ENCODE measurements at places on chromosomes 11 and 22.

GRCh38 chr11:64371201-64371600 lies 12.2 kb downstream of the RPS6KA4 start:
- no peak for DNase-seq

DNA sequence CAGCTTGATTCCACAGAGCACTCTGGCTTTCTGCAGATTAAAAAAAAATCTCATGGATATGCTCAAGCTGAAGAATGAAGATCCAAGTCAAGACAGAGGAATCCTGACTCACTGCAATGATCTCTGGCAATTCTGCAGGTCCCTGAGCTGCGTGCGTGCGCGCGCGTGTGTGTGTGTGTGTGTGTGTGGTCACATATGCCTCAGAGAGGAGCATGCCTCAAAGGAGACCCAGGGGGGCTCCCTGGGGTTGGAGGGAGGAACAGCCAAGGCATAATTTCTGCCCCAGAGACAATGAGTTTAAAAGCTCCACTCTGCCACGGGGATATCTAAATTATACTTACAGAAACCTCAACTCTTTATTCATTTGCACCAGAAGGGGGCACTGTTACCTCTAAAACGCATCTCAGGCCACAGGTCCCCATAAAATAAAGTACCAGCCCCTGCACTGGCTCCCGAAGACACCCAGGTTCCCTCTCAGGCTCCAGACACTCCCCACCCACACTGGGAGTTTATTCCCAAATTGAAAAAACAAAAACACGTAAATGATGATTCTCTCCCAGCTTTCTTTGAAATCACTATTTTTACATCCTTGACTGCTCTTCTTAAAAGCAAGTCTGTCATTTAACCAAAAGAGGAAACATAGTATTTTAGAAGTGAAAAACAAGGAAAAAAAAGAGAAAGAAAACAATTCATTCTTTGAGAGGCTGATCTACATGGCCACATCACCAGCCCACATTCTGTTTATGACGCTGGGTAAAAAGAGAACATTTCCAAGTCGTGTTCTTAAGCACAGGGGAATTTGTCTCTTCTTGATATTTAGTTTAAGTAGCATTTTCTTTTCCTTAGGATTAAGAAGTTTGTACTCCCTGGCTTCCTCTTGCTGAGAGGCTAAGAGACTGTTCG lies 401.0 kb downstream of the LARGE1 start:
- DNase-seq: no peak

DNA sequence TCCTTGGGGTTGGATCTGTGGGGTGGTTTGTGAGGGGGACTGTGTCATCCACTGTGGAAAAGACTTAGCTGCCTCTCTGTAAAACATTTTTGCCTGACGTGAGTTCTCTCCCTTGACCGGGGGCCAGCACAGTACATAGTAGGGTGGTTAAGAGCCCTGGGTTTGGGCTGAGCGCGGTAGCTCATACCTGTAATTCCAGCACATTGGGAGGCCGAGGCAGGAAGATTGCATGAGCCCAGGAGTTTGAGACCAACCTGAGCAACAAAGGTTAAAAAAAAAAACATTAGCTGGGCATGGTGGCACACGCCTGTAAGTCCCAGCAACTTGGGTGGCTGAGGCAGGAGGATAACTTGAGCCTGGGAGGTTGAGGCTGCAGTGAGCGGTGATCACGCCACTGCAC lies 74.7 kb upstream of the WNT7B start:
- no peak for DNase-seq

GRCh38 chr11:10686311-10686710 lies 7.2 kb downstream of the IRAG1 start:
- DNase-seq: no peak

DNA sequence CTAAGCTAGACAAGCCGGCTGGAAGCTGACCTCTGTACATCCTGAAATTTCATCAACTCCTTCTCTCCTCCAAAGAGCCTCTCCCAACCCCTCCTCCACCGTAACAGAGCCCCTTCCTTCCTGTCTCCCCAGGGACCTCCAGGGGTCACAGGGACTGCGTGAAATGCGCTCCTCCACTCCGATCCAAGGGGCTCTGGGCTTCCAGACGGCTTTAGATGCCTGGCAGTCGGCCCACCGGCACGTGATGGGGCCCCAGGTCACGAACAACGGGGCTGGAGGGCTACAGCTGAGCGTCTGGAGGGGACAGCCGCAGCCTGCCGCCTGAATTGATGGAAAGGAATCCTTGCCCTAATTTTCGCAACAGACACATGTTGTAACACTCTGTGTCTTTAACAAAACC lies 264.1 kb downstream of the MN1 start:
- no peak for DNase-seq

GRCh38 chr11:128508770-128509510 lies 78.4 kb downstream of the ETS1 start:
- no peak for DNase-seq

DNA sequence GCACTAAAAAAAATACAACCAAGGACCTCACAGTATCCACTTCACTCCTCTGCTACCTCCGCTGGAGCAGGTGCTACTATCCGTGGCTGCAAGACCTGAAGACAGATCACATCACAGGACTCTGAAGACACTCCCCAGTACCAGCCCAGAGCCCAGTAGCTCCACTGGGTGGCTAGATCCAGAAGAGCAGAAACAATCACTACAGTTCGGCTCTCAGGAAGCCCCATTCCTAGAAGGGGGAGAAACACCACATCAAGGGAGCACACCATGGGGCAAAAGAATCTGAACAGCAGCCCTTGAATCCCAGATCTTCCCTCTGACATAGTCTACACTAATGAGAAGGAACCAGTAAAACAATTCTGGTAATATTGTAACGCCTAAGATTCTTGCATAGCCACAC lies 494.0 kb upstream of the FAT3 start:
- DNase-seq: no peak

DNA sequence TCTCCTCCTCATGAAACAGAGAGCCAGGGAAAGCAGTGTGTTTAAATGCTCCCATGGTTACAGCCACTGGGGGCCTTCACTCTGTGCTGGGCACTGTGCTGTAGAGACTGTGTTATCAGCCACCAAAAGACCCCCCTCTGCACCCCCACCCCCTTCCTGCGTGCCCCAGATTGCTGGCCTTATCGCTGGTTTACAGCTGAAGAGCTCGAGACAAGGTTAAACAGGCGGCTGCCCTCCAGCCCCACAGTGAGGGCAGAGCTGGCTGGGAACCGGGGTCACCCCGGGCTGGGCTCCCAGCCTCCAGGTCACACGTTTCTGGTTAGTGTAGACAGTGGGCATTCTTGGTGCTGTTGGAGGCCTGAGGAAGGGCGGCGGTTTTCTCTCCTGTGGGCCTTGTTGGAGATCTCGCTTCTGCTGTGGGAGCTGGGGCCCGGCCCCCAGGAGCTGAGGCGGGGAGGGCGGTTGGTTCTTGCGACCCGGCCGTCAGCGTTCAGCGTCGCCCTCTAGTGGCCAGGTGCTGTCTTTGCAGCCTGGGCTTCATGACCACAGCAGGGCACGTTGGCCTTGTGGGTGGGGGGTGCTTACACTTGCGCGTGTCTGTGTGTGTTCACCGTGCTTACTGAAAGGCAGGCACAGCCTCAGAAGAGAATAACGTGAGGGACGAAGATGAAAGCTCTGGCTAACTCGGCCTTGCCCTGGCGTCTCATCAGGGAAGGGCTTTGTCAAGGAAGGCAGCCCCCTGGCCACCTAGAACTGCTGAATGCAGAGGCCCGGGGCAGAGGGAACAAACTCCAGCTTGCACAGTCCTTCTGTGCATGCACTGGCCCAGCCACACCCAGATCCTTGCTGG lies 40.8 kb downstream of the TBC1D22A start:
- DNase-seq: peak; percentile 63

DNA sequence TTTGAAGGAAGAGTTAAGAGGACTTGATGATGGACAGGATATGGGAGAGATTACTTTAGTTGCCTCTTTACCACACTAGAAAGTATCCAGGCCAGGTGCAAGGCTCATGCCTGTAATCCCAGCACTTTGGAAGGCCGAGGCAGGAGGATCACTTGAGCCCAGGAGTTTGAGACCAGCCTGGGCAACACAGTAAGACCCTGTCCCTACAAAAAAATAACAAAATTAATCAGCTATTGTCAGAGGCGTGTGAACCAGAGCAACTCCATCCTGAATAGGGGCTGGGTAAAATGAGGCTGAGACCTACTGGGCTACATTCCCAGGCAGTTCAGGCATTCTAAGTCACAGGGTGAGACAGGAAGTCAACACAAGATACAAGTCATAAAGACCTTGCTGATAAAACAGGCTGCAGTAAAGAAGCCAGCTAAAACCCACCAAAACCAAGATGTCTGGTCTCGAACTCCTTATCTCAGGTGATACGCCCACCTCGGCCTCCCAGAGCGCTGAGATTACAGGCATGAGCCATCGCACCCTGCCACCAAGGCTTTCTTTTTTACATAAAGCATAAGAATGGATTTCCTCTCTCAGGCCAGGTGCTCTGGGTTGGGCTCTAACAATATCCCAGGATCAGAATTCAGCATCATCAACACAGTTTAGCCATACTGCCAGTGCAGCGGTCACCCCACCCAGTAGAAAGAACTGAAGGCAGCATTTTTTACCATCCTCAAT lies 17.8 kb downstream of the PI4KA start:
- no peak for DNase-seq
